ENCODE measurements at places on chromosomes 4 and X.

- DNase-seq: no peak
These were observed 213.2 kb downstream of the ARHGAP24 start for GRCh38 chr4:85688055-85688740.

GRCh38 chr4:172628263-172628662 is 540.3 kb upstream of the GALNT7 start:
- DNase-seq: no peak

- peak; percentile 98 for DNase-seq
These were observed 168.6 kb downstream of the PTTG2 start for GRCh38 chr4:38128478-38129459.

GRCh38 chr4:76300012-76300411 is 6.5 kb upstream of the STBD1 start:
- no peak for DNase-seq

- no peak for DNase-seq
These were observed 5.4 kb downstream of the CPLX1 start for GRCh38 chr4:820230-821172.

DNA sequence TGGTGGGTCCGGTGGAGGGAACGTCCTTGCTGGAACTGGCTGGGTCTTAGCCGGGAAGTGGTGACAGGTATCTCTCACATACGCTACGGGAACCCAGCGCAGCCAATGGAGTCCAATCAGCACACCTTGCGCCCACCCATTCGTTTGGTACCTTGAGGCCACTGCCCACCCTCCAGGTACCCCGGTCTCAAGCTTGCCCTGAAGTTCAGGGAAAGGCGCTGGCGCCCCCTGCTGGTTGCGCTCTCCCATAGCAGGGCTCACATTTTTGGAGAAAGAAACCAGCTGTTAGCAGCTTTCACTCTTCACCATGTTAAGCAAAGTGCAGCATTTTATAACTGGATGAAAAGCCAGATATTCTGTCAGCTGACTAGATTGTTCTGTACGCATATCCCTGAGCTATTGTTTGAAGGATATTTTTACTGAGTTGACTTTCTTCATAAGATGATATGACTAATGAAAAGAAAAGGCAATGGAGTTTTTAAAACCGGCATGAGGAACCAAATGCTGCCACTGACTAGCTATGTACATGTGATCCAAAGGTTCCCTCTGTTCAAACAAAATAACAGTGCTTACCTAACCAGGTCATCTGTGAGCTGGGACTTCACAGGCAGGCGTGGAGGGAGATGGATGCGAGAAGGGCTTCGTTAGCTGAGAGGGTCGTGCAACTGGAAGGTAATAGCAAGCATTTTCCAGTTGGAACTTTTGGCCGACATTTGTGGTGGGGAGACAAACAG is 43.7 kb downstream of the OTOP1 start:
- DNase-seq: no peak

- DNase-seq: no peak
These were observed 19.3 kb upstream of the RASL11B start for GRCh38 chr4:52842792-52843191.

- DNase-seq: peak; percentile 97
These were observed 20.4 kb downstream of the TMEM131L start for GRCh38 chr4:153486281-153487151.

- no peak for DNase-seq
These were observed 92.0 kb downstream of the CHRNA9 start for GRCh38 chr4:40427128-40427527.

- DNase-seq: no peak
These were observed 675.6 kb upstream of the FTHL17 start for GRCh38 chrX:31747411-31747810.

DNA sequence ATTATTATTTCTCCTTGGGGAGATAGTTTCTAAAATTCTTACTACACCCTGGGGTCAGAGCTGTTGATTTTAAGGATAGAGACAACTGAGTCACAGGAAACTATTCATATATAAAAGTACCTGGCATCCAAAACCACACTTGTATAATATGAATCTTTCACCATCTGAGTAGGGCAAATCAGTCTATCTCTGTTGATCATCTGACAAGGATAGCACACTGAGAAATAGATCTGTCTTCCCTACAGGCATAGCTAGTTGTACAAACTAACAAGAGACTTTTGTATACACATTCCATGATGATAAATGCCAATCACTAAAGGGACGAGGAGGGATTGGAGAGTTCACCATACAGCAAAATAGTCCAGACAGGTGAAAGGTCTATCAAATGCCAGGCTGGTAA is 30.0 kb downstream of the PKD2 start:
- DNase-seq: no peak

DNA sequence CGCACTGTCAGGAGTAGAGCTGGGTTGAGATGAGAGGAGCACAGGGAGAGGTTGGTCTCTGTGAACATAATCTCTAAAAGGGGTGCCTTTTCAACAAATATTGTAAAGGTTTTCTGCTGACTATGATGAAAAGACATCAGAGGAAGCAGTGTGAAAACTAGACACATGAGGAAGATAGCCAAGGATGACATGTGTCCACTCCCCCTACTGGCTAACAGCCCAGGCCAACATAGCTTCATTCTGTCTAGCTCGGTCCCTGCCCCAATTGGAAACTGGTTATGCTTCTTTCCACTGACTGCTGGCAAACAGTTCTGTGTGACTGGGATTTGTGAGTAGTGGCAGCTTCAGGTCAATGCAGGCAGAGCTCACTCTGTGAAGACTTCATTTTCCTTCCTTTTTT is 115.4 kb upstream of the ESX1 start:
- DNase-seq: no peak

DNA sequence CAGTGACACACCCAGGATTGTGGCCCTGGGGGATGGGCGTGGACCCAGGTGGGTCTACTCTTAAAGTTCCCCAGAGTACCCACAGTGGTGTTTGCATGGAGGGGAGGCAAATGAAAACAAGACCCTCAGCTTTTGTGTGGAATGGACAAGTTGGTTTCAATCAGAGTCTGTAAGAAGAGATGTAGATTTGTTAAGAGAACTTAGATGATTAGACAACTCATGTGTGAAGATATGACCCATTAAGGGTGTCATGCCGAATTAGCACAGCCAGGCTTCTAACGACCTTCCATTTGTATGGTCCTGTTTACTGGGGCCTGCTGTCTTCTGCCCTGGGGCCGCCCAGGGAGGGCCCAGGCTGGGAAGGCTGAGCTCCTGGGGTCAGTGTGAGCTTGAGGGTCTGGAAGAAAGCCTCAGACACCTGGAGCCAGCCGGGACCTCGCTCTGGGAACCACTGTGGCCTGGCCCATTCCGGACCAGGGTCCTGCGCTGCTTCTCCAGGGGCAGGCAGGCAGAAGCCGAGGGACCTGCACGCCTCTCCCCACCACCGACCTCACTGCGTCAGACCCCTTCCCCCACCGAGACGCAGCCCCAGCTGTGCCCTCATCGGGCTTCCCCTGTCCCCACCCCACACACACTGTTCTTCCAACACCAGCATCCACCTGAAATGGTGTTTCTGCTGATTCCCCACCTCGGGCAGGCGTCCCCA is 20.4 kb downstream of the UVSSA start:
- DNase-seq: no peak

DNA sequence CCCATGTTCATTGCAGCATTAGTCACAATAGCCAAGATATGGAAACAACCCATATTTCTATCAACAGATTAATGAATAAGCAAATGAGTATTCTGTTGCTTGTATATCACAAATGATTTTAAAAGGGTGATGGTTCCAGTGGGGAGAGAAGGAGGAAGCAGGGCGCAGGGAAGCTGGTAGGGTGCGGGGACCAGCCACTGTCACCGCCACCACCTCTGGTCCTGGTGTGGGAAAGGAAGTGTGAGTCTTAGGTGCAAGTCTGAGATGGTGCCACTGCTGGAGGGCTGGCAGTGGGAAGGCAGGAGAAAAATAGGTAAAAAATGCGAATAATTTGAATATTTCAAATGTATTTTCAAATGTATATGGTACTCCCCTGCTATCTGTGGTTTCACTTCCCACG is 286.8 kb upstream of the DDX53 start:
- DNase-seq: no peak

DNA sequence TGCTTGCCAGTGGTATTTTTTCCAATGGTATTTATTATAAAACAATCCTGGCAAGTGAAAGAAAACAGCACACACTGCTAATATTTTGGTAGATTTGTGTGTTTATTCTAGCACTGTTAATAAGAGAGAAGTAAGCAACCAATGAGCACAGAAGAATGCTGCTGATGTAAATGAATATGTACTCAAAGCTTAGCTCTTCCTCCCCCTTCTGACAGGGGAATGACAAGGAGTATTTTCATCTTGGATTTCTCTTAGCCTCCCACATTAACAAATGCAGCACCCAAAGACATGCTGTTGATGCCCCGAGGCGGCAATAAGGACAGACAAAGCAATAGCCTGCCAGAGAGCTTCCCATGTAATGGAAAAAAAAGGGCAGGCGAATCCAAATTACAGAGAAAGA is 18.6 kb downstream of the ARHGAP6 start:
- DNase-seq: no peak

- no peak for DNase-seq
These were observed 22.8 kb upstream of the ARHGAP24 start for GRCh38 chr4:85452058-85452731.

GRCh38 chr4:40482985-40483647 is 146.5 kb downstream of the RBM47 start:
- DNase-seq: no peak

DNA sequence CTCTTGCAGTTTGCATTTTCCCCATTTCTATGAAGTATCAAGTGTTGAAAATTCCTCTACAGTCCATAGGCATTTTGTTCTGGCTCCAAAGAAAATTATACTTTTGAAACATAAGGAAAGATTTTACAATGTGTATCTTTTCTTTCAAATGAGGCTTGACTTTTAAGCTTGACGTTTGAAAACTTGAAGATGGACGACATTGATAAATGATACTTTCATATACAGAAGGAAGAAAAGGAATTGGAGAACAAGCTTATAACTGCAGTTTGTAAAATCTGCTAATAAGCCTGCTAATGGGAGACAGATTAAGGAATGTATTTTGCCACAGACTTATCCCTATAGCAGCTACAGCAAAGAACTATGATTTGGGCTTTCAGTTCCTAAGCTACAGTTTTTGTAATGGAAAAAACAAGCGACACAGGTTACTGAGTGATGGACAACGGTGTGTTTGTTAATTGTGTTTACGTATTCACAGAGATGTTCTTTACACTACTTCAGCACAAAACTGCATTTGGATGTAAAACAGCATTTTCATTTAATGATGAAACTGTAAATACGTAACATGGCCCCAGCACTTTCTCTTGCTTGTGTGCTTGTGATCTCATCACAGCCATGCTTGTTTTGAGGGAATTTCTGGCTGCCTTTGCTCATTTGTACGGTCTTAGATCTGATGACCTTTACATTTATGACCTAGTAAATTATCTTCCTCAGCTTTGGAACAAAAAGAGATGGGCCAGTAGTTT is 83.2 kb upstream of the FAT1 start:
- no peak for DNase-seq

- peak; percentile 2 for DNase-seq
These were observed 283.1 kb upstream of the MAOA start for GRCh38 chrX:43373032-43373431.

DNA sequence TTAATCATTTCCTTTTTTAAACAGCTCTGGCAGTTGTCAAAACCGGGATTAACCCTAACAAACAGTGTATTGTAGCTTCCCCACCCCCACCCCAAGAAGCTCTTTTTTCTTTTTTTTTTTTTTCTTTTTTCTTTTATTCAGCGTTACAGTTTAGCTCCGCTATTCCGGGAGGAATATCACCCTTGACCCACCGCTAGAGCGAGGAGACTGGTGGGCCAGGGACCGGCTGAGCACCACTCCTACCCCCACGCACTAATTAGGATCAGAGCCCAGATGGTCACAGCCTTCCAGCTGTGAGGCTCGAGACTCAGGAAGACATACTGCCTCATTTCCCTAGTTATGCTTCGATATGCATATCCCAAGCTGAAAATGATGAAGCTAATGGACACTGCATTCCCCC is 2.0 kb downstream of the PARM1 start:
- DNase-seq: no peak

DNA sequence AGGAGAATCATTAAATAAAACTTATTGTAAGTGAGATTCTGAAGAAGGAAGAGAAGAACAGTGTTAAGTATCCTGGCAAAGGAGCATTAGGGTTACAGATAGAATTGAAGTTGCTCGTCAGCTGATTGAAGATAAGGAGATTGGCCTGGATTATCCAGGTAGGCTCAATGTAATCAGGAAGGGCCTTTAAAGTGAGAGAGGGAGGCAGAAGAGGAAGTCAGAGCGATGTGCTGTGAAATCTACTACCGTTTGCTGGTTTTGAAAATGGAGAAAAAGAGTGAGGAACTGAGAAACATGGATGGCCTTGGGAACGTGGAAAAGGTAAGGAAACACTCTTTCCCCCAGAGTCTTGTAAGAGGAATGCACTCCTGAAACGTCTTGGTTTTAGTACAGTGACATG is 245.7 kb downstream of the ANTXR2 start:
- DNase-seq: no peak

DNA sequence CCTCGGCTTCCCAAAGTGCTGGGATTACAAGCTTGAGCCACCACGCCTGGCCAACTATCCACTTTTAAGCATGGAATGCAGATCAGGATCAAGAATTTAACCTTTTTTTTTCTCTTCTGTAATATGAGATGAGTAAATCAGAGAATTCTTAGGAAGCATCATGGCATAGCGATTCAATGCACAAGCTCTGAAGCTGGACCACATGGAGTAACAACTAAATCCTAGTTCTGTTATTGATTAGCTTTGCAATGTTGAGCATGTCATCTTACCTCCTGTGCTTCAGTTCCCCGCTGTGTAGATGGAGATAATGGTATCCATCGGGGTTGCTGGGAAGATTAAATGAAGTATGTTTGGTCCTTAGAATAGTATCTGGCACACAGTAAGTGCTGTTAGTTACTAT is 1.9 kb upstream of the SNX25 start:
- DNase-seq: no peak

GRCh38 chrX:110286106-110286505 is 31.8 kb downstream of the AMMECR1 start:
- peak; percentile 83 for DNase-seq

- DNase-seq: no peak
These were observed 4.7 kb upstream of the ZNF518B start for GRCh38 chr4:10461850-10462400.

GRCh38 chr4:108383157-108383556 is 214.4 kb upstream of the LEF1 start:
- no peak for DNase-seq

DNA sequence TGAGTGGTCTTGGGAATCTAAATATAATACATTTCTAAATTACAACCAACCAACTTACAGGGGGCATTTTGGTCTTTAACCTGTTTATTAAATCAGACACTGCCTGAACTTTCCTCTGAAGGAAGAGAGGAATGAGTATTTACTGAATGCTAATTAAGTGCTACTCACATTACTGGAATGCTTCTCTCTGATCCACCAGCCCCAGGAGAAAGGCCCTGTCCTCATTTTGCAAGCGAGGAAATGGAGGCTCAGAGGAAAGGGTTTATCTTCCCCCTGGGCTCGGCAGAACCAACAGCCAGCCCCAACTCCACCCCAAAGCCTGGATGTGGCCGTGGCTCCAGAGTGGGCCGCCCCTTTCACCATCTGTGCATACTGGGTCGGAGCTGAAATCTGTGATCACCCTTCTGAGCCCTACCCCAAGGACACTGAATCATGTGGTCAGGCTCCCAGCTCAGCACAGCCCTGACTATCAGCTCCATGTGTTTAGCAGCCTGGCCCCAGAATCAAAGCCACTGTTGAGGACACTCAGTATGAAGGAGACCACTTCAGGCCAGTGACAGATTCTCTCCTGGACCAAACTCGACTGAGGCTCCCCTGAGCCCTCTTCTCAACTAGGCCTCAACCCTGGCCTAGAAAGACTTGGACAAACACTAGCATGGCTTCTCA is 56.7 kb upstream of the ENPP6 start:
- peak; percentile 20 for DNase-seq
